ENCODE measurements at places on chromosomes 16 and 17.

DNA sequence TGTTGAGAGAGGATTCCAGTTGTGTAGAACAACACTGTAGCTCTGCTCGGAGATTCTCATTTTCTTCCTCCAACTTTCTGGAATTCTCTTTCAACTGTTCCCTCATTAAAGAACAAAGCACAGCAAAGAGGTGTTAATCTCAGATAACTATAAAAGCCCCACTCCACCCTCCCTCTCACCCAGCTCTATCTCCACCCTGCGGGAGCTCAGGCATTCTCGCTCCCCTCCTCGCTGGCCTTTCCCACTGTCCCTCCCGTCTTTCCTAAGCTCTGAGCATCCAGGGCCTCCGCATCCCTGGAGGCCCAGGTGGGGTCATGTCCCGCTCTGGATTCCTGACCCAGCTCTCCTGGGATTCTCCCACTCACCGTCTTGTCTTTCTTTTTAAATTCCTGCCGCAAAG, 35.1 kb downstream of the DHX38 start:
- no peak for DNase-seq

- DNase-seq: no peak
Observed at GRCh38 chr16:78092758-78093157, 6.7 kb upstream of the WWOX start.

DNA sequence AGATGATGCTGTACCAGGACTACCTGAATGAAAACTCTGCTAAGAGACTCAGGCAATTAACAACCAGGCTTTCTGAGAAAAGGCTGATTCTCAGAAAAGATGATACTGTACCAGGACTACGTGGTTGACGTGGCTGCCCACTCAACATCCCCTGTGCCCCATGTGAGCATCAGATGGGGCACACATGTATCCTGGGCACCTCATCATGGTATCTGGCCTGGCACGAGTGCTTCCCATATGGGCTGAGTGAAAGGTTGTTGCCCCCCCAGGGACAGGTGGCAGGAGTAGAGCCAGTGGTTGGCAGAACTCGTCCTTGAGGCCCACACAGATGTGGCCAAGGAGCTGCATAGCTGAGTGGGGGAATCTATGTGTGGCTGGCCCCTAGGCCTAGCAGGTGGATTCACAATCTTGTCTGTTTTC, 3.5 kb upstream of the CES4A start:
- no peak for DNase-seq

- no peak for DNase-seq
Observed at GRCh38 chr17:58186591-58186990, 5.9 kb upstream of the EPX start.

- no peak for DNase-seq
Observed at GRCh38 chr17:82000803-82001570, 21.7 kb downstream of the CENPX start.

GRCh38 chr16:54936979-54937670, 6.5 kb downstream of the IRX5 start:
- no peak for DNase-seq

DNA sequence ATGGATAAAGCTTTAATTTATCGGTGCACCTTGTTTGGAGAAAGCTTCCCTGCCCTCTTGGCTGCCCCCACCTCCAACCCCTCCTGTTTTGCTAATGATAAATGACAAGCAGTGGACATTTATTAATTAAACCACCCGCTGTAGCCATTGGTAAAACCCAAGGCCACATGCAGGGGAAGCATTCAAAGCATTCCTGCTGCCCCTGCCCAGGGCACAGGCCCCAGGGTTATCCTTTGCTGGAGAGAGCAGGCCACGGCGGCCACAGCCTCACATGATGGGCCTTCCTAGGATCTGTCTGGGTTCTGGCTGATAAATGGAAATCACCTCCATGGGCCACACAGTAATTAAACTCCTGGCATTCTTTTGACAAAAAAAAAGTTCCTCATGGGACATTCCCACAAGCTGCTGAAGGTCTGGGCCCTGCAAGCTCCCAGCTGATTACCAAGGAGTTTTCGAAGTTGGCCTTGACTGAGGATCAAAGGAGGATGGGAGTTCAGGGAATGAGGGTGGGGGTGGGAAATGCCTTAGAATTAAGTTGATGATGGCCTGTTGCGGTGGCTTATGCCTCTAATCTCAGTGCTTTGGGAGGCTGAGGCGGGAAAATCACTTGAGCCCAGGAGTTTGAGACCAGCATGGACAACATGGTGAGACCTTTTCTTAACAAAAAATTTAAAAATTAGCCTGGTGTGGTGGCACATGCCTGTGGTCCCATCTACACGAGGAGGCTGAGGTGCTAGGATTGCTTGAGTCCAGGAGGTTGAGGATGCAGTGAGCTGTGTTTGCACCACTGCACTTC, 35.5 kb downstream of the SOST start:
- DNase-seq: no peak

GRCh38 chr16:62950351-62950750, 914.1 kb upstream of the CDH8 start:
- DNase-seq: no peak

DNA sequence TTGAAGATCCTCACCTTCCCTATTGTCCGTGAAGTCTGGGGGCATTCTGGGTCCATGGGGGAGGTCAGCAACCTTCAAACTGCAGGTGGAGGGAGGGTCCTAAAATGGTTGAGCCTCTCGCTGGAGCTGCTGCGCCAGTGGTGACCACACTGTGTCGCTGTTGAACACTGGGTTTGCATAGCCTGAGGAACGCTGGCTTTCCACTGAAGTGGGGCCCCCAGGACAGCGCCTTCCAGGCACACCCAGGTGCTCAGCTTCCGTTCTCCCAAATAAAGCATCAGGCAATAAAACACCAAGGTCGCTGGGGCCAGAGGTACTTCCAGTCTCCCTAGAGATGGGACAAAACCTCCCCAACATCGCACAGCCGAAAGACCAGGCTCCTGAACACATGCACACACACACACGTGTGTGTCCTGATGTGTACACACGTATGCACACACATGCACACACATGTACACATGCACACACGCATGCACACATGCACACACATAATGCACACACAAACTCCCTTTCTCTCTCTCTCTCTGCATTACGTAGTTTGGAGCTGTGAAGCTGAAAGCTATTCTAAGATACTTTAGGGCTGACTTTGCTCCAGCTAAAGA, 120.6 kb downstream of the IRF8 start:
- DNase-seq: no peak

DNA sequence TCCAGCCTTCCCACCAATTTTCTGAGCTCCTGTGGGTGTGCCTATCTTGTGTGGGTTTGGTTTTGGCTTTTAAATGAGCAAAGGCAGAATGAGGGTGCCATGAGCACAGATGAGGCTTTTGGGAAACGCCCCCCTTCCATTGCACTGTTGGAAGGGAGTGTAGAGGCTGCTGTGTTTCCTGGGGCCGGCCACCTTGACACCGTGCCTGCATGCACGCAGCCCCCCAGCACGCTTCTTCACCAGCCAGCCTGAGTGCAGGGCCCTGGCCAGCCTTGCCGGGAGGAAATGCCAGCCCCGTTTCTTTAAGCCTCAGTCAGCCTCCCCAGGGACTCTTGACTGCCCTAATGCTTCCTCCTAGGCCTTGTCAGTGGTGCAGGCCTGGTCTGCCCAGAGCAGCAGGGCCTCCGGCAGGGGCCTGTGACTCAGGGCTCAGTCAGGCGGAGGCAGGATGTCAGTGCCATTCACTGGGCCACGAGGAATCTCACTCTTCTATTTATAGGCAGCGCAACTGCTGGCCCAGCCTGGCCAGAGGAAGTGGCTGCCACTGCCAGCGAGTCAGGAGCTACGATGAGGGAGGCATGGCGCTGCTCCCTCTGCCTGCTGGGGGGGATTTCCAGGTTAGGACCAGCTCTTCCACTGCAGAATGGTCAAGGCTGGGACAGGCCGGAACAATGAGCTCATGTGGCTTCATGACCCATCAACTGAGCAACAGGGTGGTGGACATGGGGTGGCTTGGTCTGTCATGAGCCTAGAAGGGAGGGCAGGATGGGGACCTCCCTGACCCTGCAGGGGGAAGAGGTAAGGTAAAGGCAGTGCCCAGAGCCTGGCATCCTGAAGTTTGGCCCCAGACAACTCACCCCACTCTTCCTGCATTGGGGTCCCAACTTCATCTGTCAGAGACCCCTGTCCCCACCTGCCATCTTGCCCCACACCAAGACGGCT, 205.2 kb downstream of the RAB11FIP4 start:
- DNase-seq: peak; percentile 16

- DNase-seq: no peak
Observed at GRCh38 chr16:86398622-86399021, 111.7 kb upstream of the FOXF1 start.

DNA sequence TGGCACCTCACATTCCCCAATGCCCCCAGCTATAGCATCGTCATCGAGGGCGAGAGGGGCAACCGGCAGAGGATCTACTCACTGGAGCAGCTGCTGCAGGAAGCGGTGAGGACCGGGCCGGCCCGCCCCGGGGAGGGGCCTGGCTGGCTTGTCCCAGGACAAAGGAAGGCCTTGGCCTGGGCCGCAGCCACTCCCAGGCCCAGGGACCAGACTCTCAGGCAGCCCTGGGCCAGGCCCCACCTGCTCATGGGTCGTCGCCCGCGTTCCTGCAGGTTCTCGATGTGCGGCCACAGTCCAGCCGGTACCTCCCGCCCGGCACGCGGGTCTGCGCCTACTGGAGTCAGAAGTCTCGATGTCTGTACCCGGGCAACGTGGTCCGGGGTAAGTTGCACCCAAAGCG, 53.4 kb downstream of the ACTG1 start:
- no peak for DNase-seq

GRCh38 chr16:89099905-89100304, 6.3 kb downstream of the ACSF3 start:
- no peak for DNase-seq

- DNase-seq: no peak
Observed at GRCh38 chr16:17467923-17468540, 2.7 kb downstream of the XYLT1 start.

GRCh38 chr17:42233994-42234393, 39.7 kb upstream of the GHDC start:
- DNase-seq: no peak

DNA sequence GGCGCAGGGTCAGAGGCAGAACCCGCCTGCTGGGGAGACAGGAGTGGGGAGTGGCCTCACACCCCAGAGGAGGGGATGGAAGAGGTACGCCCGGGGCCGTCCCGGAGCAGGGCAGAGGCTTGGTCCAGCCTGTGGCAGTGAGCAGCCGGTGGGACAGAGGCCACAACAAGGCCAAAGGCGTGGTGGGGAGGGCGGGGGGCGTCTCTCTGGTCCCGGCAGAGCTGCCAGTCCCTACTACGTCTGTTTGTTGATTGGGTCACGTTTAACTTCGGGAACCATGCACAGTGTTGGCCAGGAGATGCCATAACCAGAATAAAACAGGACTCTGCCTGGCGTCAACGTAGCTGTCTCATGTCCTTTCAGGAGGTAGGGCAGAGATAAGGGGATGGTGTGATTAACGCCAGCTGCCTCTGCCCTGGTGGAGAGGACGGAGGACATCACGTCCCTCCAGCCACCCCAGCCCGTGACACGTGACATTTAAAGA, 192.8 kb downstream of the BANP start:
- DNase-seq: no peak

GRCh38 chr17:45828171-45828570, 16.5 kb upstream of the SPPL2C start:
- DNase-seq: no peak

DNA sequence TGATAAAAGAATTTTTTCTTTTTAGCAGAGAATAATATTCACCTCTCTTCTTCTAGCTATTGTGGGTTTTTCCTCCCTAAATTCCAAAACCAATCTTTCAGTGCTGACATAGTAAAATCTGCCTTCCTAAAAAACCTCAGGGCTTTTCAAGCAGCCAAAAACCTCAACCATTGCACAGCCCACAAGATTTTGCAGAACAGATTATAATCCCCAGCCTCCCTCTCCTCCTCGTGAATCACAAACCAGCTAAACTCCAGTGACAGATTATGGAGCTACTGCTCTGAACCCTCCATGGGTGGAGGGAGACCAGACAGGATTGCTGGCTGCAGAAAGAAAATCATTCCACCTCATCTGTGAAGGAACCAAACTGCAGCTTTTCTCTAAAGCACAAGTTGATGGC, 341.6 kb downstream of the SOX9 start:
- DNase-seq: no peak

GRCh38 chr17:42683407-42684034, 1.2 kb downstream of the CNTNAP1 start:
- DNase-seq: no peak

- DNase-seq: peak; percentile 37
Observed at GRCh38 chr17:50482516-50482915, 3.9 kb downstream of the RSAD1 start.

GRCh38 chr16:69105501-69106361, at the start of gene HAS3:
Gene HAS3, plus strand, starts transcription at chr16:69105653. Its CDS starts 3,743 bp downstream, at chr16:69109396.
- DNase-seq: no peak

DNA sequence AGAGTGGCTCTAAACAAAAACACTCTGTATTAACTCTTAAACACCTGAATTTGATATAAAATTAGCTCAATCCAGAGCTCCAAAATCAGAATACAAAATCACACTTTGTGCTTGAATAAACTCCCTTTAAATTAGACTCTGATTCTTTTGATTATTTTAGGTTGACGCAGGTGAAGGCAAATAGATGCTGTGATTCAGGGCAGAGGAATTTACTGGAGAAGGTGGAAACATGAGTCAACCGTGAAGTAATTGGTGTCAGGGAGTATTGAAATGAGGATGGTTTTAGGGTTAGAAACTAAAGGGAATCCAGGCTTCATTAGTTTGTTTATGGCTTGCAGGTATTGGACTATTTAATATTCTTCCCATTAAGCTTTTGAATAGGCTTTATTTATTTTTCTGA, 37.1 kb upstream of the TEKT1 start:
- DNase-seq: no peak

GRCh38 chr16:70158261-70158939, 15.2 kb upstream of the CLEC18C start:
- no peak for DNase-seq

All from GM12864 (cell line).